ENCODE measurements at places on chromosomes 11 and 22.

GRCh38 chr22:36977401-36977861 is 41.8 kb downstream of the TST start:
- peak; percentile 49 for DNase-seq

DNA sequence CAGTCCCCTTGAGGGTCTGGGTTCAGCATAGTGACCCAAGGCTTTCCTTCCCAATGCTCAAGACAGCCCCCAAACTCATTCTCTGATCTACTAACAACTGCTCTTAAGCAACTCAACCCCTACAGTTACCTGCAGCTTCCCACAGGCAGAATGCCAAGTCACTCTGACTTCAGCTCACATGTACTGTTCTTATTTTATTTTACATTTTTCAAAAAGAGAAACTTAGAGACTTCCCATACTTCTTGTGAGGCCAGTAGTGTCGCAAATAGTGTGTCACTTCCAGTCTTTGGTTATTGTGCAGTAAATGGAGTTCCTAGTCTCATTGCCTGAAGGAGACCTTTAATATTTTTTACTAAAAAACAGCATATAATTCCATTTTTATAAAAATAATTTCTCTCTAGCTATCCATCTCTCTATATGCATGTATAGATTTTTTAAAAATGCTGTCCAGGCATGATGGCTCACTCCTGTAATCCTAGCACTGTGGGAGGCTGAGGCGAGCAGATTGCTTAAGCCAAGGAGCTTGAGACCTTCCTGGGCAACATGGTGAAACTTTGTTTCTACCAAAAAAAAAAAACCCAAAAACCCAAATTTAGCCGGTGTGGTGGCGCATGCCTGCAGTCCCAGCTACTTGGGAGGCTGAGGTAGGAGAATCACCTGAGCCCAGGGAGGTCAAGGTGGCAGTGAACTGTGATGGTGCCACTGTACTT is 41.8 kb downstream of the ENTHD1 start:
- DNase-seq = no peak

DNA sequence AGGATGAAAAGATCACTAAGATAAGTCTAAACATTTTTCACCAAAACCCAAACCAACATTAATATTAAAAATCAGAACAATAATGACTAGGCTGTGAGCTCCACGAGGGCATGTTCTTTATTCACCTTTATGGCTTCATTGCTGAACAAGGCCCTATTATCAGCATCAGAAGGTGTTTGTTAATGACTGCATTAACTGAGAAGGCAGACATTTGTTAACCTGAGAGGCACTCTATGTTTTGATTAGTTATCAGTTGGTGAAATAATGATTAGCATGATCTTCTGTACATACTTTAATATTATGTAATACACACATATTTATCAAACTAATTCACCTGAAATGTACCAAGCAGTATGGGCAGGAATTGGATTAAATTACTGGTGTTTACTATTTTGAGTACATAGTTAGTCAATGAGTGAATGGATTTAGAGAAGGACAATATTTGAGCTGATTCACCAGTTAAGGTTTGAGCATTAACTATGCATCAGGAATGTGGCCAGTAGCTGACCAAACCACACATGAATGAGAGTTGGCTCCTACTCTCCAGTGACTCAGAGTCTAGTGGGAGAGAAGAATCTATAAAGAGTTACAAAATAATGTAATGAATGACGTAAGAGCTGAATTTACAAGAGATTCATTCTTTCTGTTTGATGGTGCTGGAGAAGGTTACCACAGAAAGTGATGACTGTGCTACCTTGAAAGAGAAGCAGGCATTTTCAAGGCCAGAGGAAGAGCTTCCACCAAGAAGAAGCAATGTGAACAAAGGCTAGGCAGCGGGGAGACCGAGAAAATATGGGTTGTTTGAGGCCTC is 6.7 kb downstream of the IL18 start:
- DNase-seq = no peak

DNA sequence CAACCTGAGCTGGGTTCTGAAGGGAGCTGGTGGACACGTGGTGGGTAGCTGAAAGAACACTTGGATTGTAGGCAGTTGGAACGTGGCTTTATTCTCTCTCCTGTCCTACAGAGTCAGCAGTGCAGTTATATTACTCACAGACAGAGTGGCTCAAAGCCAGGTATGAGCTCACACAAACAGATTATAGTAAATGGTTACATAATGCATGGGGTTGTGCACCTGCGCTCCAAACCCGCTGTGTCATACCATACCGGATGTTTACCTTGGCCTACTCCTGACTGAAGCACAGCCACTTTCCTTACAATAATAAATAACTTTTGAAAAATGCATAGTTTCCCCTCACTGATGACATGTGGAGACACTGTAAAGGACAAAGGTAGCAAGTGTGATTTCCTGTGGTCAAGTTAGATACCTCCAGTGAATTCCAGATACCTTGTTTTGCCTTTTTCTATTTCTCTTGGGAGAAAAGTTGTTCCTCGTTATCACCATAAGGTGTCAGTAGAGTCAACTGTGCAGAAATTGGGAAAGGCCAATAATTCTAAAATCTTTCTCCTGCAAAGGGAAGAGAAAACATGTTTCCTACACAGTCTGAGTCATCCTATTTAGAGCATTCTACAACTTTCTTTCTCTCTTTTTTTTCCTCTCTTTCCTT is 13.5 kb downstream of the MS4A6A start:
- DNase-seq = no peak

DNA sequence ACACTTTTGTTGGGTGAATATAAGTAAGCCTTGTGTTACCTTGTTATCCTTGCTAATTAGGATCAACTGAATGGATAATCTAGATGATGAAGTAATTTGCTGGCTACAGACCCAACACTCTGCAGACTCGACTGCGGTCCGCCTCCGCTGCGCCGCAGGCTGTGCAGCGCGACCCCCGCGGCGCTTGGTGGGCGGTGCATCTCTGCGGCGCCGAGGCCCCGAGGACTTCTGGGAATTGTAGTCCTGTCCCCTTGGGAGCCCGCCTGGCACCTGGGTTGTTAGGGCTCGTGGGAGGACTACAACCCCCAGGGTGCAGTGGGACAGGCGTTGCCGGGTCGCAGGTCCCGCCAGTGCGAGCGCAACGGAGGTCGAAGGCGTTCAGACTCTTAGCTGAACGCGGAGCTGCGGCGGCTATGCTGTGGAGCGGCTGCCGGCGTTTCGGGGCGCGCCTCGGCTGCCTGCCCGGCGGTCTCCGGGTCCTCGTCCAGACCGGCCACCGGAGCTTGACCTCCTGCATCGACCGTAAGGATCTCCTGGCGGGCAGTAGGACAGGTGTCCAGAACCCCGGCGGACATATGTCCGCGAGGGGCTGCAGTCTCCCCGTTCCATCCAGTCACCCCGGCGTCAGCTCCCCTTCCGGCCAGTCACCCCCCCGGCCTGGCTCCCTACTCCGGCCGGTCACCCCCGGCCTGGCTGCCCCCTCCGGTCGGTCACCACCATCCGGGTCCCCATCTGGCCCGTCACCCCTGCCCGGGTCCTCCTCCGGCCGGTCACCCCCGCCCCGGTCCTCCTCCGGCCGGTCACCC is at the start of the genes ACAD8 and THYN1:
Gene ACAD8 (plus strand): TSS at position 381 of the 806 bp plus-strand sequence. CDS start 33 bp downstream, at position 414.
Gene THYN1 (minus strand): TSS at position 165 of the 806 bp plus-strand sequence. CDS start 470 bp downstream, outside the sequence.
- DNase-seq = peak; percentile 92

GRCh38 chr11:119051440-119052162 is 5.4 kb downstream of the HYOU1 start:
- no peak for DNase-seq

DNA sequence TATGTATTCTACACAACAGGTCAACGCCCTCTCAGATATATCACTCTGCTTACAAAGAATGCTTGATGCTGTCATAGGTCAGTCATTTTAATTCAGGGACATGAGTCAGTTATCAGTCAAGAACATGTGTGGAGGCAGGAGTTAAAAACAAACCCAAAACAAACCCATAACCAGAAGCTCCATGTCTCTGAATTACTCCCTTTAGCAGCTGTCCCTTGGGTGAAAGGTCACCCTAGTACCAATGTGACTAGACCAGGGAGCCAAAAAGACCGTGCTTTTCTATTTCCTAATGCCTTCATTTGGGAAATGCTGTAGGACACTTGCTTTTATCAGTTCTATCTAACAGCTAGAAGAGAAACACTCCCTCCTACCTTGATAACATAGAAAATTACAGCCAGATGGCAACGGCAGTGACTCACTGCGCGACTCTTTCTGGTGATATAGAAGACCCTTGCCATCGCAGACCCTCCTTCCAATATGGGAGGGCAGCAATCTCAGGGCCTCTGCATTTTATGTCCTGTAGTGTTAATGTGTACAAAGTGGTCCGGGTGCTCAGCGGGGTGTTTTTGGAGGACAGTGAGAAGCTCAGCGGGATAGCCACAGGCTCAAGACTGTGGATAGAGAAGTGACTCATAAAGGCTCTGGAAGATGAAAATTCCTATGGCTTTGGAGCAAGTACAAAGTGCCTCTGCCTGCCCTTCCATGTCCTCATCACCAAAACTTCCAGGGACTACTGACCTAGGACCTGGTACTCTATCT is 24.8 kb downstream of the APOL5 start:
- no peak for DNase-seq

DNA sequence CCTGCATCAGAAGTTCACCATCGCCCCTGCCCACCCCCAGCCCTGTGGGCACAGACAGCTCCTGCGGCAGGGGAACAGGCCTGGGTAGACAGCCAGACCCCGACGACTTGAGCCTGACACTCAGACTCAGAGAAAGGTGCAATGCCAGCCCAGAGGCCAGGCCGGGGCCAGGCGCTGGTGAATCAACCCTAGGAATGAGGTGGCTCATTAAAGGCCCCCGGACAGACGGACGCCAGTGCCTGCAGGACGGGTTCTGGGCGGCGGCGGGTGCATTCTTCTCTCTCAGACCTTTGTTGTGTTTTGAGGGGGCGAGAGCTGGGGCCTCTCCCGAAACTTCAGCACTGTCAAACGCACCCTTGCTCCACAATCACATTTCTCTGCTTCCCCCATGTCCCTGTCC is 5.6 kb downstream of the OVOL1 start:
- no peak for DNase-seq
